ENCODE measurements at places on chromosomes 13 and 19.
A peak's percentile ranks its signal among the peaks of the same experiment; 100 is the strongest.

GRCh38 chr19:3387645-3388589, 21.5 kb downstream of the NFIC start:
- DNase-seq = peak; percentile 87

DNA sequence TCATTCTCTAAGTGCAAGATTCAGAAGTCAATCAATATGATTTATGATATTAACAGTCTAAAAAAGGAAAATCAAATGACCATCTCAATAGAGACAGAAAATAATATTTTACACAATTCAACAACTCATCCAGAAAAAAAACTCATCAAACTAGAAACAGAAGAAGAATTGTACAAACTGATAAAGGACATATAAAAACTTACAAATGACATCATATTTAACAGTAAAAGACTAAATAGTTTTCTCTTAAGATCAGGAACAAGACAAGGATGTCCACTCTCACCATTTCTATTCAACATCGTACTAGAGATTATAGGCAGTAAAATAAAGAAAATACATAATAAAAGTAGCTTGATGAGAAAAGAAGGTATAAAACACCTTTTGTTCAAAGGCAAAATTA, 527.3 kb downstream of the DACH1 start:
- no peak for DNase-seq

DNA sequence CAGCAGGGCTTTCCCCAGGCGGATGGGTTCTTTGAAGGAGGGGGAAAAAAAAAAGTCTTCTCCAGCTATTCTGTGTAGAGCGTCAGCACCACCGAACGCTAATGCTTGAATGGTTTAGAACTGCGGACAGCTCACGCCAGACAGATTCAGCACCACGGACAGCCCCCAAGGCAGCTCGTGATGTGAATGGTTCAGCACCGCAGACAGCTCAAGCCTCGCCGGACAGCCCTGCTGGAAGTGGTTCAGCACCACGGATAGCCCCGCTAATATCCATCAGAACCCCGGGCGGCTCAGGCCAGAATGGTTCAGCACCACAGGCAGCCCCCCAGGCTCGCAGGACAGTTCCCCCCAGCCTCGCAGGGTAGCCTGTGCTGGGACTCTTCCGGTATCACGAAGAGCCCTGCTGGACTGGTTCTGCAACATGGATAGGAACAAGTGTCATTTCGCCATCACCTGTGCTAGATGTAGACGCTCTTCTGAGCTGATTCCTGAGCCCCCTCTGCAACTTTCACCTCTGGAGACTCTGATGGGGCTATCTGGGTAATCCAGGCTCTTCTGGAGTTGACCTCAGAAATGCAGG, 4.9 kb upstream of the SMIM17 start:
- no peak for DNase-seq

- no peak for DNase-seq
Observed at GRCh38 chr13:110665491-110666254, 40.2 kb downstream of the CARS2 start.

GRCh38 chr19:45278087-45278486, 27.0 kb downstream of the MARK4 start:
- DNase-seq = no peak

DNA sequence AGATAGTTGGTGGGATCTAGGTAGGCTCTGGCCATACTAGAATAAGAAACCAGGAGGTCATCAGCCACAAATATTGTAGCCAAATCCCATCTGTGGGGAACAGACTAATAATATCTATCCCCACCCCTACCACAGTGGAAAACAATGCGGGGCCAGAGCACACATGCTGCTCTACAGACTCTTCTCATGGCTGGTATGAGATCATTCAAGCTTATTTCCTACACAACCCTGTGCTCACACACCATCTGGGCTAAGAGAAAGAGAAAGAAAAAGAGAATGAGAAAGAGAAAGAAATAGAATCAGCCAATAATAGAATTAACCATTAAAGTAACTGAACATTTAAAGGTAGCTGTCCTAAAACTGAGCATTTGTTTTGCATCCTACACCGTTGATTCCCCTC, 1268.4 kb upstream of the SPRY2 start:
- no peak for DNase-seq

- no peak for DNase-seq
Observed at GRCh38 chr19:1265615-1266128, 3.5 kb upstream of the CIRBP start.

- DNase-seq = no peak
Observed at GRCh38 chr13:79352107-79352506, 53.9 kb downstream of the RBM26 start.

GRCh38 chr19:42233678-42234292, 8.6 kb downstream of the GSK3A start:
- DNase-seq = no peak

- no peak for DNase-seq
Observed at GRCh38 chr13:51781246-51782022, 22.5 kb downstream of the DHRS12 start.

DNA sequence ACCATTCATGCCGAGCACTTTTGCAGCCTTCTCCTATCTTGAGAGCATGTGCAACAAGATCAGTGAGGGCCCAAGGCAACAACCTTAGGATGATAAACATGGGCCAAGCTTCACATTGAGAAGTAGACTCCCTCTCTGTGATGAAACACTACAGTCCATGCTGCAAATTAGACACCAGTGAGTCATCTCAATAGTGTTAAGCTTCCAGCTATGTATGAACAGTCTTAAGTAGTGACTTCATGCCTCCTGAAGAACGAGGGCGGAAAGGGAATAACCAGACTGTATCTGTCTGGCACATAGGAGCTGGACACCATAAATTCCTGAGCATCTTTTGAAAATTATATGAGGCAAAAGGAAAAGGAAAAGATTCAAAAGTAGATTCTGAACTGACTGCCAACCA, 309.9 kb upstream of the SLITRK1 start:
- DNase-seq = no peak

GRCh38 chr13:93079294-93079693, 147.3 kb upstream of the GPC6 start:
- DNase-seq = no peak

DNA sequence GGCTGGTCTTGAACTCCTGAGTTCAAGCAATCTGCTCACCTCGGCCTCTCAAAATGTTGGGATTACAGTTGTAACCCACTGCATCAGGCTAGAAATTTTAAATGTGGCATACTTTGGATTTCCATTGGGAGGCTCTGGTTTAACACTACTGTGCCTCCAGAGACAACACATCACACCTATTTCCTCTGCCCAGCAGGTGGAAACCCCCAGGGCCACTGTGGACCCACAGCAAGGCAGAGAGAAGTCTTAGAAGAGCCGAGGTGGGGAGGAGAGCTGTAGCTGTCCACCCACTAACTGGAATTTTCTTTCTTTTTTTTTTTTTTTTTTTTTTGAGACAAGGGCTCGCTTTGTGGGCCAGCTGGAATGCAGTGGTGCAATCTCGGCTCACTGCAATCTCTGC, 39.4 kb downstream of the IER2 start:
- DNase-seq = no peak

DNA sequence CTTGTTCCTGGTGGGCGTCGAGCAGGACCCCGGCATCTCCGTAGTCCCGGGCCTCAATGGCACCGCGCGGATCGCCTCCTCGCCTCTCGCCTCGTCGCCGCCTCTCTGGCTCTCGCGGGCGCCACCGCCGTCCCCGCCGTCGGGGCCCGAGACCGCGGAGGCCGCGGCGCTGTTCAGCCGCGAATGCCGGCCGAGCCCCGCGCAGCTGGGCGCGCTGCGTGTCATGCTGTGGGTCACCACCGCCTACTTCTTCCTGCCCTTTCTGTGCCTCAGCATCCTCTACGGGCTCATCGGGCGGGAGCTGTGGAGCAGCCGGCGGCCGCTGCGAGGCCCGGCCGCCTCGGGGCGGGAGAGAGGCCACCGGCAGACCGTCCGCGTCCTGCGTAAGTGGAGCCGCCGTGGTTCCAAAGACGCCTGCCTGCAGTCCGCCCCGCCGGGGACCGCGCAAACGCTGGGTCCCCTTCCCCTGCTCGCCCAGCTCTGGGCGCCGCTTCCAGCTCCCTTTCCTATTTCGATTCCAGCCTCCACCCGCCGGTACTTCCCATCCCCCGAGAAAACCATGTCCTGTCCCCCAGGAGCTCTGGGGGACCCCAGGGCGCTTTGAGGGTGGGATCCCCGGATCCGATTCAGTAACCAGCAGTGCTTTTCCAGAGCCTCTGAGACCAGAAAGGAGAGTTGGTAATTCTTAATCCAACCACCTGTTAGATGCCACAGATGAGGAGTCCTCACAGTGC, 885 bp downstream of the MLNR start:
- no peak for DNase-seq

DNA sequence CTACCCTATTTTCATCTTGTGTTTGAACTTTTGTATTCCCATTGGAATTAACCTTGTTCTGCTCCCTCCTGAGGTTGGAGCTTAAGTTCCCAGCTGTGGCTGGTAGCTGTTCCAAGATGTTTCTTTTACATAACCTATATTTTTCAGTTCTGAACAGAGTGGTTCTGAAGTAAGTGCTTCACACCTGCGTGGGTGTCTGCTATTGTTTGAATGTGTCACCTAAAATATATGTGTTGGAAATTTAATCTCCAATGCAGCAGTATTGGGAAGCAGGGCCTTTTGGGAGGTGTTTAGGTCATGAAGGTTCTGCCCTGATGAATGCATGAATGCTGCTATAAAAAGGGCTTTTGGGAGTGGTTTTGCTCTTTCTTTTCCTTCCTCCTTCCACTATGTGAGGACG, 123.8 kb downstream of the LACC1 start:
- no peak for DNase-seq

DNA sequence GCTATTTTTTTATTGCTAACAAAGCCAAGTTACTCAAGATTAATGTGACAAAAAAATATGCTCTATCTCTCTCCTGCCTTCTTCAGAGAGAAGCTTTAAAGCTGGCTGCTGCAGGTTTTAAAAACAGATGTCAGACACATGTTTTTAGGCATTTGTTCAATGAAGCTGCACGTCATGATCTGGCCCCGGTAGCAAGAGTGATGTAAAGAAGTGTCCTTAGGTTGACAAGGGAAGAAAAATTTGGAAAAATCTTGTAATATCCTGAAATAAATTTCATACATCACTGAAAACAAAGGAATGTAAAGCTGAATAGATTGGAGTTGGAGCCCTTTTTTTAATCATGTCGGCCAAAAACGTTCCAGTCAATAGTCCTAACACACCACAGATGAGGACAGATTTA, 531.4 kb upstream of the NBEA start:
- no peak for DNase-seq

DNA sequence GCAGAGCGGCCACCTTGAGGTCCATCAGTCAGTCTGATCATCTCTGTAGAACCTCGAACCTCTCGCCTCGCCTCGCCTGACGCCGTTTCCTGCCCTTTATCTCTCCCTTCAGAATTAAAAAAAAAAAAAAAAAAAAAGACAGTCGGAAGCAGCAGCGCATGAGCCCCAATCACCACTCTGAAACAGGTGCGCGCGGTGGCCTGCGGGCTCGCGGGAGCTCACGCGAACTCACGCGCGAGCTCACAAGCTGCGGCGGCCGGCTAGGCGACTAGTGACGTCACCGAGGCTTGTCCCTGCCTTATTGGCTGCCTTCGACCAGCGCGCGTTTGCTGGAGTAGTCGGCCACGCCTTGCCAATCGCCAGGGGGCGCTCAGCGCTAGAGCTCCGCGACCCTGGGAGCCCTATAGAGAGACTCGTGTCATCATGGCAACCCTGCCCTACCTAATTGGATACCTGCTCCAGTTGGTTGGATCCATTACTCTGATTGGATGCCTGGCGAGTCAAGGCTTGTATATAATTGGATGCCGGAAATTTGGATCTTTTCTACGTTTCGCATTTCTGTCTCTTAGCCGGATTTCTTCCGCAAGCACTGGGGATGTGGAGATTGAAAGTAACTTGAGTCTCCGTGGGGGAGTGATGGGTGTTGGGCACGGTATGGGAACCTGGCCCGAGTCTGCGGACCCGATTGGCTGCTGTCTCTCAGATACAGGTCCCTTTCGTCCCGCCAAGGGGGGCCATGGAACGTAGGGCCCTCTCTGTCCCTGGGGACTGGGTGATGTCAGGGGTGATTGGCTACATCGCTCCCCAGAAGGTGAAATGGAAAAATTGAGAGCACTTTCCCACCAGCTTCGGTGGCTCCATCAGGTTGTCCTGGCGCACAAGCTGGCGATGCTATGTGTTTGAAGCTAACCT, 31.6 kb downstream of the SYT3 start:
- DNase-seq = peak; percentile 8

DNA sequence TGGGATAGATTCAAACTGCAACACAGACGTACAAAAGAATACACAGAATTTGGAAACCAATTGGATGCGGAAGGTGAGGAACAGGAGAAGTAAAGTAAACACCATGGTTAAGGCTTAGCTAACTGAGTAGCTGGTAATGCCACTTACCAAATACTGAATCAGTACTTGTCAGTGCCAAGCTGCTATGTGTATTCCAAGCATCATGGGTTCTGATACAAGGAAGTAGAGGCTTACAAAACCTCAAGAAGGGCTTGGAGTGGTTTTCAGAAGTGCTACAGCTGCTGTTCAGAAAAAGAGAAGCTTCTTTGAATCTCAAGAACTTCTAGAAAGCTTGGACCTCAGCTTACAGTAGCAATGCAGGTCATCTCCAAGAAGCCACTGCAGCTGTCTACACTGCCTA, 35.9 kb upstream of the DCT start:
- no peak for DNase-seq

DNA sequence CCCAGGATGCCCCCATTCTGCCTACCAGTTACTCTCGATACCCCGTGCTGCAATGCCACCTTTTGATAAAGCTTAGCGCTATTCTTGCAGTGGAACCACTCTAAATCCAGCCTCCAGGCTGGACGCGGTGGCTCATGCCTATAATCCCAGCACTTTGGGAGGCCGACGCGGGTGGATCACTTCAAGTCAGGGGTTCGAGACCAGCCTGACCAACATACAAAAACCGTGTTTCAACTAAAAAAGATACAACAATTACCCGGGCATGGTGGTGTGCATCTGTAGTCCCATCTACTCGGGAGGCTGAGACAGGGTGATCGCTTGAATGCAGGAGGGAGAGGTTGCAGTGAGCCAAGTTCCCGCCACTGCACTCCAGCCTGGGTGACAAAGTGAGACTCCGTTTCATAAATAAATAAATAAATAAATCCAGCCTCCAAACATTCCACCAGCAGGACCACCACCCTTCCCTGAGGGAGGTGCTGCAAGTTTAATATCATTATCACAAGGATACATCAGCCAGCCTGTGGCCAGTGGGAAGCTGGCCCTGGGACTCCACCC, 27.7 kb downstream of the CYP2B6 start:
- DNase-seq = no peak

All from NCI-H524 treated with DMSO at 0.1 percent for 48 hours (cell line).